ENCODE measurements at places on chromosomes 1 and 21.
A peak's percentile ranks its signal among the peaks of the same experiment; 100 is the strongest.

DNA sequence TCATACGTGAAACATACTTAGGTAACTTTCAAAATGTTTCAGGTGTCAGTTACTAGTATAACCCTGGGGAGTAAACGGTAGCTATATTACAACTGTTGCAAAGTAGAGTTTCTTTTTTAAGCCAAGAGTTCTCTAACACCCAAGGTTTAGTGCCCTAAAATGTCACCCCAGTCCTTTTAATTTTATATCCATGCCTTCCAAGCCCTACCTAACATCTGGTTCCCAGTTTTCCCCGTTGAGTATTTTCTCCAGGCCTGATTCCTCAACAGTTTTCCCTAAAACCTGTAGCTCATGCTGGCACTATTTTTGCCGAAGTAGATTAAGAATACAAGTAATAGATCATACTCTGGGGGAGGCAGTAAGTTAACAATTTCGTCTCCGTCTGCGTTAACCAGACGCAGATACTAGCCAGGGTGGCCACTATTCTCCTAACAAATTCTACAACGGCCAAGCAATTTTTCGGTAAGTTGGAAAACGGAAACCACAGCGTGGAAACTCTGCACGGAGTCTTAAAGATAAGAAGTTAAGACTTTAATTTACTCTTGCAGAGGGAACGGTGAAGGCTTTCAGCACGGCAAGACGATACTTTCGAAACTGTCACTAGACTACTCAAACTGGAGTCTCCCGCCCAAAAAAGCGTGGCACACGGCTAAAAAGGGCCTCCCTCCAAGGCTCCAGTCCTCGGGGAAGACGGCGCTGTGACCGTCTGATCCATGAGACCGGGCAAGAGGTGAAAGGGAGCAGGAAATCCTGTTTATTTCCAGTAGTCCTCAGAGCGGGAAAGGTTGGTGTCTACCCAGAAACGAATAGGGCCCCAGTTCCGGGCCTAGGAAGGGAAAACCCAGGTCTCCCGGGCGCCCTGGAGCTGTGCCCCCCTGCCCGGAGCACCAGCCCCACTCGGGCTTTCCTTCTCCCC lies 945 bp downstream of the SRSF4 start:
- no peak for DNase-seq

- DNase-seq: no peak
Observed at GRCh38 chr1:163628034-163628773, 306.4 kb downstream of the NUF2 start.

DNA sequence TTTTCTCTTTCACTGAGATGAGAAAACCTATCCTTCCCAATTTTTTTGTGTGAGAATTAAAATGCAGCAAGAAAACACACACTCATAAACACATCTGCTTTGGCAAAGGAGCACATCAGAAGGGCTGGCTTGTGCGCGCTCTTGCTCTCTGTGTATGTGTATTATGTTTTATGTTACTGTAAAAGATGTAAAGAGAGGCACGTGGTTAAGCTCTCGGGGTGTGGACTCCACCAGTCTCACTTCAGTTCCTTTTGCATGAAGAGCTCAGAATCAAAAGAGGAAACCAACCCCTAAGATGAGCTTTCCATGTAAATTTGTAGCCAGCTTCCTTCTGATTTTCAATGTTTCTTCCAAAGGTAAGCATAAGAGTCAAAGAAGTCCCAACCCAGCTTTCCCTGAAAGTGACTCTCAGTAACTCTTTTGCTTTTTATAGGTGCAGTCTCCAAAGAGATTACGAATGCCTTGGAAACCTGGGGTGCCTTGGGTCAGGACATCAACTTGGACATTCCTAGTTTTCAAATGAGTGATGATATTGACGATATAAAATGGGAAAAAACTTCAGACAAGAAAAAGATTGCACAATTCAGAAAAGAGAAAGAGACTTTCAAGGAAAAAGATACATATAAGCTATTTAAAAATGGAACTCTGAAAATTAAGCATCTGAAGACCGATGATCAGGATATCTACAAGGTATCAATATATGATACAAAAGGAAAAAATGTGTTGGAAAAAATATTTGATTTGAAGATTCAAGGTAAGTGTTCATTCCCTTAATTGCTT lies at the start of gene CD2:
Gene CD2 (plus strand): TSS at position 233 of the 780 bp plus-strand sequence. CDS start 63 bp downstream, at position 296.
- no peak for DNase-seq

GRCh38 chr1:207750631-207751305 lies 1.1 kb upstream of the CD46 start:
- DNase-seq: no peak

DNA sequence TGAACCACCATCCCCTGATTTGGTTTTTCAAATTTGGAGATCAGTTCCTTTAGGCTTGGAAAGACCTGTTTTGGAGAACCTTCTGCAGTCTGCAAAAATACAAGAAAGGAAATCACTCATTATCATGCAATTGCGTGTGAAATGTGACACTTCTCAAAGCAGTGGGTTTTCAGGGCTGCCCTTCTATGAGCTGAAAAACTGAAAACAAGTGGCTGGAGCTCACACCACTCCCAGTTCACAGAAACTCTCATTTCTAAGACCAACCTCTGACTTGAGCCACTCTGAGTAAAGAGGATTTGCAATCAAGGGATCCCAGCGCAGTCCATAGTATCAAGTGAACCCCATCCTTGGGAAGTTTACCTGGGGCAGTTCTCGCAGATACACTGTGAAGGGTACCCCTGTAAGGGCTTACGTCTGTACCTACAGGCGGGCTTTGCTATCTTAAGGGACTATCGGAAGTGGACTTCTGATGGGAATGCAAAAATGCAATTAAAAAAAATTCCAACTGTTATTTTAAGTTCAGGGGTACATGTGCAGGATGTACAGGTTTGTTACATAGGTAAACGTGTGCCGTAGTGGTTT lies 12.8 kb downstream of the SH2D1B start:
- DNase-seq: no peak

GRCh38 chr21:45079351-45079750 lies 5.0 kb downstream of the ADARB1 start:
- DNase-seq: no peak

DNA sequence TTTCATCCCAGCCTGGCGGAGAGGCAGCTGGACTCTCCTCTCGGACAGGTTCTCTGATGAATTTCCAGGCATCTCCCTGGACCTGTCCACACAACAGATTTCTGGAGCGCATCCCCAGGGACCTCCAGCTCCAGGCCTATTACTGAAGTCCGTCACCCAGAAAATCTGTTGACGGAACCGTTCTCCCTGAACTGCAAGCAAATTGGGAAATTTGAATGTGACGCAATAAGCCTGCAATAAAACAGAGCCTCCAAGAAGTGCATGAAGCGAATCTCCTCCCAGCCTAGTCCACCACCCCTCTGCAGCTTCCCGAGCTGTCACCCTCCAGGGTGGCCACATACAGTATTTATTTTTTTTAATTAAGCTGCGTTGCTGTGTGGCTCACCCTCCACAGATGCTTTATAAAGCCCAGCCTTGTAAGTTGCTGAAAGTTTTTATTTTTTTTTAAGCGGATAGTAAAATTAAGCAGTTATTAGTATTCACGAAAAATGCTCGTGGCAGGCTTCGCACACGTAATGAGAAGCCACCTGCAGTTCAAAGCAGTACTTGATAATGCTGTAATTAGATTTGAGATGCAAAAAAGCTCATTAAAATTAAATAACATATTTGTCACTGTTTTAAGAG lies 173.3 kb downstream of the CAMTA1 start:
- DNase-seq: no peak

DNA sequence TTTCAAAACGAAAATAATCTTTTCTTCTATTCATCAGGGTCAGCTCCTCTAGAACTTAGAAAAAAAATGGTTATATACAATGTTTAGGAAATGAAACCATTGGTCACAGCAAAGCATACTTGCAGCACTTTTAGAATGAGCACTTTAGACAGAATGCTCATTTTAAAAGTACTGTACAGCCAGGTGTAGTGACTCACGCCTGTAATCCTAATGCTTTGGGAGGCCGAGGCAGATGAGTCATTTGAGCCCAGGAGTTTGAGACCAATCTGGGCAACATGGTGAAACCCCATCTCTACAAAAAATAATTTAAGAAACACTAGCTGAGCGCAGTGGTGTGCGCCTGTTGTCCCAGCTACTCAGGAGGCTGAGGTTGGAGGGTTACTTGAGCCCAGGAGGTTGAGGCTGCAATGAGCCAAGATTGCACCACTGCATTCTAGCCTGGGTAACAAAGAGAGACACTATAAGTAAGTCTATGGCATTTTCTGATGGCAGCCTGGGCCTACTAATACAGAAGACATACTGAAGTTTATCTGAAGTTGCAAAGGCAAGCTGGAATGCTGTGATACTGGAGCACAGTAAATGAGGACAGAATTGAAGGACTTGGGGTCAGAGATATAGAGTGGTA lies 48.9 kb upstream of the ZNF326 start:
- peak; percentile 39 for DNase-seq

DNA sequence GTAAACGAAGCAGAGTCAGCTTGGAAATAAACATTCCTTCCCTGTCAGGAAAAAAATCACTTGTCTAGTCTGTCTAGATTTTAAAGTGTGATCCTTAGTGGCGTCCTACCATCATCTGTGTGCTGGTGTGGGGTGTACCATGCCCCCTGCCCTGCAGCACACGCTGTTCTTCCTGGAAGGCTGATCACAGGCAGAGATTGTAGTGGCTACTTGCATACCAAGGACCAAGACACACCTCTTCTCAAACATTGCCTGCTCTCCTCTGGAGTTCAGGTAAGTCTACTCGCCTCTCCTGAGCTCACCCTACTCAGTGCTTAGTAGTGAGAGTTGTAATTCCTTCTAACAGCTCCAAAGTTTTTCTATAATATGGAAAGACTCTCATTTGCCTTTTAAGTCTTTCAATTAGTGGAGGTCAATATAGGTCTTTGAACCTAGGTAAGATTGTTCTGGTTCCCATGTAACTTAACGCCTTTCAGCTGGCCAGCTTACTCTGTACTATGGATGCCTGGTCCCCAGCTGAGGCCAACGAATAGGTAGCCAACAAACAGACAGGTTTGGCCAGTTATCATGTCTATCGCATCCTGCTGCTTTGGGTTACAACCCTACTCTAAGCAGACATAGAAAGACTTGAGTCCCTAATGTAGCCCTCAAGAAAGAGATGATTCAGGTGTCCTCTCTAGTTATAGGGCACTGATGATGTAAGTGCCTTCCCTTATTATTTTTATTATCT lies 55.4 kb downstream of the XCL1 start:
- no peak for DNase-seq

DNA sequence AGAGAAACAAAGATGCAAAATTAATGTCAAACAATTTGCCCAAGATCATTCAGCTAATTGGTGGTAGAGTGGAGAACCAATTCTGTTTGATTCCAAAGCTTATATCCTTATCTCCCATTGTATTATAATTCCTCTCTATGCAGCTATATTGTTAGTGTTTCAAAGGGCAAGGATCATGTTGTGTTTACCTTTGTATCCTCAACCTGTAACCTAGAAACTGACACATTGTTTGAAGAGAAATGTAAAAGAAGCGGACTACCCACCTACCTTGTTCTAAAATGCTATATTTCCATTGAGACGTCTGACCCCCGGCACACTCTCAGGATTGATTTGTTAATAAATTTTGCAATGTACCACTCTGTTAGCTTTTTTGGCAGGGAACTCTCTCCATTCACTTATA lies 9.3 kb downstream of the RAVER2 start:
- no peak for DNase-seq

- no peak for DNase-seq
Observed at GRCh38 chr1:221712776-221713431, 29.0 kb downstream of the DUSP10 start.
